ENCODE measurements at places on chromosomes 6 and 20.

- no peak for DNase-seq
Measured at GRCh38 chr6:144844596-144844995, 559.5 kb downstream of the UTRN start.

GRCh38 chr20:38133680-38134426 lies 31.2 kb downstream of the TGM2 start:
- DNase-seq: no peak

DNA sequence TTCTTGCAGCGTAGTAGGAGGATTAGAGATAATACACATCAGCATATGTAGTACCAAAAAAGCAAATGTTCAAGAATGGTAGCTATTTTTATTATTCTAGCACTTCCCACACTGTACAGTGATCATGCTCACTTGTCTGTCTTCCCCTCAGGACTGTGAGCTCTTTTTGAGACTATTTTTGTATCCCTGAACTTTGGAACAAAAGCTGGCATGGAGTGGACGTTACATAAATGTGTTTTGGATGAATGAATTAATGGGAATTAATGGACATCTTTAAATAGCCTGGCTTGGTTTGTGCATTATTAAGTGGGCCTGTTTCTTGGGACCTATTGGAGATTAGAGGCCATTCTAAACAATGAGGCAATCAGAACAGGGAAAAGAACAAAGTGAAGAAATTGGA lies 243.7 kb downstream of the CD83 start:
- no peak for DNase-seq

DNA sequence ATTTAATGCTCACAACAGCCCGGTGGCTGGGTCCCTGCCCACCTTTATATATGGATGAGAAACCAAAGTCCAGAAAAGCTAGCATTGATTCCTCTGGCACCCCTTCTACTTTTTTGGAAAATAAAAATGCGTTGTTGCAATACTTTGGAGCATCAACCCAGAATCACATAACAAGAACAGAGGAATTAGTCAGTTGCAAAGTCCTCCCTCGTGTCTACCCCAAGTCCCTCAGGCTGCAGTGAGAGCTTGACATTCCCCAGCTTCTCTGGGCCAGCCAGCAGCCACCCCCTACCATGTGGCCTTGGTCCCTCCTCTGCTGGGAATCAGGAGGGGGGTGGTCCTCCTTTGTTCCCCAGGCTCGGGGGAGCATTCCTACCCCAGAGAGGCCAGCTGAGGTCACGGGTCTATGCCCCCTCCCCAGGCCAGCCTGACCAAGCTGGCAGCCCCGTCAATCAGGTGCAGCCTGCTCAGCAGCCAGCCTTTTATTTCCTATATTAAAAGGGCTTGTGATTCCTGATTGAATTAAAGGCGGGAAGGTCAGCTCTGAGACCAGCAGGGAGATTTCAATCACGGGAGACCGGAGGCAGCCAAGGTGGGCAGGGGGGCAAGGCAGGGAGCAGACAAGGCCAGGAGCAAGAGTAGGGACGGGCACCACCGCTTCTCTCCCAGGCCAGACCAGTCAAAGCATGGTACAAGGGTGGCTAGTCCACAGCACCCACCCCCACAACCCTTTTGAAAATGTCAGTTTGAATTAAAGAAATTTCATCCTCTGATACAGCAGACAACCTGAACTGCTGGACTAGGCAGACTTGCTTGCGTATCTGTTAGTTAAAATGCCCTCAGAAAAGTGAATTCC lies 158.9 kb downstream of the MRPL14 start:
- no peak for DNase-seq

GRCh38 chr20:33474097-33474873 lies 15.6 kb upstream of the CBFA2T2 start:
- DNase-seq: no peak

GRCh38 chr20:57774111-57774880 lies 64.5 kb upstream of the PMEPA1 start:
- DNase-seq: no peak

DNA sequence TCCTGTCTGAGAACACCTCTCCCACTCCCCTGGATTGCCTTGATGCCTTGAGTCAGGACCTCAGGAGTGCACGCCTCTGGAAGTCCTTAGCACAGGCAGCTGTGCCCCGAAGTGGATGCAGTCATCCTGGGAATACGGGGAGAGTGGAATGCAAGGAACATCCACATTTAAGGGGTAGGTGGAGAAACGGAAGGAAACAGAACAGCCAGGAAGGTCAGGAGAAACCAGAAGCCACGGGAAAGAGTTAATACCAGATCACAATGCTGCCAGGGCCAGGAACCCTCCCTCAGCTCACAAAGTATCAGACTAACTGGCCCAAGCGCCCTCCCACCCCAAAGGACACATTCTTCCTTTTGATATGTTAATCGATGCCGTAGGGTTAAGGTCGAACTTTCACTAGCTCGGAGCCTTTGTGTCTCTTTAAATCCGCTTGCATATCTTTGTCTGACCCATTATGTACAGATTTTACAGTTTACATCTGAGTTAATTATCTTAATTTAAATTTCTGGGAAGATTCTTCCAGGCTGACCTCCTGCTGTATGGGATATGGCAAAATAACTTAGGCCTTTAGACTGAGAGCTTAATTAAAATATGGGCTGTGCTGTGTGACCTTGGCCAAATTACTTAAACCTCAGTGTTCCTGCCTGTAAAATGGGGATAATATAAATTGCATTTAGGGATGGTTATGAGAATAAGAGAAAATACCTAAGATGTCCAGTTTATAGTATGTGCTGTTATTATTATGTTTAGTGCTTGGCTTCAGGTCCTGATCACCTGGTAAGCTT lies 24.0 kb upstream of the CCND3 start:
- DNase-seq: no peak

GRCh38 chr6:11684901-11685480 lies 93.6 kb downstream of the ADTRP start:
- no peak for DNase-seq

GRCh38 chr6:132391391-132392269 lies 9.6 kb downstream of the MOXD1 start:
- peak; percentile 20 for DNase-seq

Data from transverse colon (tissue), 4 donors.